Naive B cell (primary cell): ENCODE measurements at places on chromosomes 3 and 15. TPM values are rescaled to one million over a fixed set of nuclear protein-coding genes. Genes with fewer than 3 reads are reported as not detected.

TGM4 gene
- polyA plus RNA-seq: not detected

AGBL1 gene
- not detected for polyA plus RNA-seq

ITPKA gene
- polyA plus RNA-seq: not detected

SLC26A6 gene
- 0.97 TPM for polyA plus RNA-seq

C3orf49 gene
- polyA plus RNA-seq: not detected

WDR49 gene
- polyA plus RNA-seq: 1.1 TPM

PYGO1 gene
- not detected for polyA plus RNA-seq

CELF6 gene
- polyA plus RNA-seq: not detected

RCN2 gene
- polyA plus RNA-seq: 54.0 TPM

C3orf20 gene
- not detected for polyA plus RNA-seq

SPSB4 gene
- polyA plus RNA-seq: not detected

AAGAB gene
- 34.2 TPM for polyA plus RNA-seq

CD80 gene
- 1.00 TPM for polyA plus RNA-seq

ELP6 gene
- 44.8 TPM for polyA plus RNA-seq

PTH1R gene
- not detected for polyA plus RNA-seq
